ENCODE measurements at places on chromosomes 6 and 20. TPM values are rescaled to one million over a fixed set of nuclear protein-coding genes. Genes with fewer than 3 reads are reported as not detected.
A peak's percentile ranks its signal among the peaks of the same experiment; 100 is the strongest.

DNA sequence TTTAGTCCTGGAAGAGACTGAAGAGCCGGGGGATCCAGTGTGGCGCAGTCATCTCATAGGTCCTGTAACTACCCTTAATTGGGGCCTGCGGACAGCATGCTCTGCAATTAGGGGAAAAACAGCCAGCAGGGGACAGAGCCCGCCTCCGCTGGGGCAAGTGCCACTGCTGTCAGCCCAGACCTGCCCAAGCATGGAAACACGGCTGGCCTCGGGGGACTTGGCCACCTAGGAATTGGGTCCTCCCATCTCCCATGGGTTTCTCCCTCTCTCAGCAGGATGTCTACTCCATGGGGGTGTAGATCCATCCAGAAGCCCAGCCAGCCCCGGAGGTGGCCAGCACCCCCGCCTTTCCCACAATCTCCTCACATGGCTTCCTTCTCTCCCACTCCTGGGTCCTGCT lies 3.6 kb downstream of the GHRH start:
- DNase-seq, result no peak

DNA sequence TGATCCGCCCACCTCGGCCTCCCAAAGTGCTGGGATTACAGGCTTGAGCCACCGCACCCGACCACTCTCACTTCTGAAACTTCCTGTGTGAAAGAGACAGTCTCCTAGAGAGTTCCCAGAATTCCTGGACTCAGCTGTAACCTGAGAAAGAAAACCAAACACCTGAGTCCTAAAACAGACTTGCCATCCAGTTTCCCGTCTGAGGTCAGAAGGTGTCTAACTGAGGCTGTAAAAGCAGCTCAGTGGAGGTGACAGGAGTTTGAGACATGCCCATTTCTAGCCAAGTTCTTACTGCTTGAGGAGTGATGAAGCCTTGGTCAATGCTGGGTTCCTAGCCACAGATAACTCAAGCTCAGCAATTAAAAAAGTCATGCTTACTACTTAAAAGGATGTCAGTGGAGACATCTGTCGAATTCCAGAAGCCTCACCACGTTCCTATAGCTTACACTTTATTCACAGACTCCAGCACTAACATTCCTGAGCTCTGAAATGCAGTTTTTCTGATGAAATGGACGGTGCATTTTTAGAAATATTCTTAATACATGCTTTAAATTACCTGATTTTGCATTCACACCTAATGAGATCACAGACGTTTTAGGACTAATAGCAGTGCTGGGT lies 6.1 kb downstream of the UQCC2 start:
- no peak for DNase-seq

DNA sequence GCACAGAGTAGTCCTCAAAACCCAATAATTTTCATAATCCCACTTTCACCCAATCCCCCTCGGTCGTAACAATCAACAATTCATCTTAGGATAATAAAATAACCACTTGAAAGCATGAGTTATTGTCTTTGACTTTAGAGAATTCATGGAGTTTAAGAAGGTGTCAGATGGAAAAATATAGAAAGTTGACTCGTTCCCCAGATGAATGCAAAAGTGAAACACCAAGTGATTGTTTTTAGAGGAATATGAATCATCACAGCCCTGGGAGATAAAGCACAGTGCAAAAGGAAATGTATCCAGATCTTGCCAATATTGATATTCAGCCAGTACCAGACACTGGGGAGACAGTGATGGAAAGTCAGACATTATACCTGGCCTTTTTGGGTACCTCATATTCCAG lies 860.5 kb downstream of the DHX35 start:
- no peak for DNase-seq

DNA sequence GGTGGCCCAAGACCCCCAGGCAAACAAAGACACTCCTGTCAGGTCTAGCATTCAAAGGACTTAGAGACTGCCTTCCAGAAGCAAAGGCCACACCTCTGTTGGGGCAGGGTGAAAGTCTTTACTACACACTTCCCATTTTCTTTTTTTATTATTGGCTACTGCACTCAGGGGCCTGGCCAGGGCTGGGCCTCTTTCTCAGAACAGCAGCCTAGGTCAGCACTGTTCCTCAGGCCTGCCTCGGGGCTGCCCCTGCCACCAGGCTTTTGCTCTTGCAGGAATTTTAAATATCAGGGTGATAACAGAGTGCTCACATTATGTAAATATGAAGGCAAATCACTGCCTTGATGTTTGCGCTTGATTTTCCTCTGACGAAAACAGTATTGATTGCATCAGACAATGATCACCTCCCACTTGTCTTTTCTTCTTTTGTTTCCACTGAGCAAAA lies 18.5 kb downstream of the GSTA4 start:
- DNase-seq, result no peak

- DNase-seq, result no peak
These were observed 298.1 kb upstream of the FOXQ1 start for GRCh38 chr6:1013656-1014430.

DNA sequence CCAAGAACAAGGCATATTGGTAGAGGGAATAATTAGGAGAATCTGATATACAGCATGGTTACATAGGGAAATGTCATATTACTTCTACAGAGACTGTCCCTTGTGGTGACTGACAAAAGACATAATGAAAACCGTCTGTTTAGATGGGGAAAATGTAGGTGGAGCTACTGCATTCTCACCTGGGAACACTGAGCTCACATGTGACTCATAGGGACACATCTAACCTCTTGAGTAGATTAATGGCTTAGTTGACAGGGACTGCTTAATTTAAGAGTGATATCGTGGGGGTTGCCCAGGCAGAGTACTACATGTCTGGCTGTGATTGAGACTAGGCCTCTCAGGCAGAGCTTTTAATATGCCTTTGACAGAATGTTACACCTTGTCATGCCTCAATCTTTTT lies 235.3 kb upstream of the ZFP64 start:
- DNase-seq, result no peak

DNA sequence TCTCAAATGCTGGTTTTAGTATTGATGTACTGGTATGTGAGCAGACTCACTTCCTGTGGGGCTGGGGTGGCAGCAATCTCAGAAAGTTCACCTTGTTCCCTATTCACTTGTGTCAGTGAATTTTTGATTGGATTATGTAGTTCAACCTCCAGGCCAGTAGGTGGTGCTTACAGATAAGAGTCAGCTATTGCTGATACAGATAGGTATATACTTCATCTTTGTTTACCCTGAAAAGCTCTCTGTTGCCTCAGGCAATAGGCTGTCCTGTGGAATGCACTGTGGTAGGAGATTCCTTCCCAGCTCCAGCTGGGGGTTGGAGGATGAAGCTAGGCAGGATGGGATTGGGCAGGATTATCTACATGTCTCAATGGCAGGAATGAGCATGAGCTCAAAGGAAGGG lies 851.2 kb upstream of the EYS start:
- DNase-seq, result no peak

DNA sequence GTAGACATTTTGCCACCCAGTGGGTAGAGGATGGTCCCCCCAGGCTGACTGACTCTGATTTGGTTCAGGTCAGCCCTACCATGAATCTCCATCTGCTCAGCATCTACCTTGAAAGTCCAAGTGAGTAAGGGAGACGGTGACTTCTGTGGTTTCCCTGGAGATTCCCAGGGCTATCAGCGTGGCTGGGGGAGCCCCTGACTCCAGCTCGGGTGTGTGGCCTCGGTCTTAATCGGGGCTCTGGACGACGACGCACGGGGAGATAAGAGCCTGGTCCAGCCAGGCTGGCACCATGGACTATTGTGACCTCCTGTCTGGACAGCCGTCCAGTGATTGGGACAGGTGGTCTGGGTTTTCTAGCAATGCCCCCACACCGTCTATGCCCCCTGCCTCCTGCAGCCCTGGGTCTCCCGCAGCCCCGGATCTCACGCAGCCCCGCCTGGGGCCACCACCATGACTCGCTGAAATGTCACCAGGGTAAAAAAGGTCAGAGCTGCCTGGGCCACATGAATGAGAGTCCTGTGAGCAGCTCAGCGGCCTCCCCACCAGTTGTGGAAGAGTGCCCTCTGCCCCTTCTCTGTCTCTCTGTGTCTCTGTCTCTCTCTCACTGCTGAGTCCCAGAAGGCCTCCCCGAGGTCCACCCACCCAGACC lies 47.1 kb upstream of the GATA5 start:
- DNase-seq, result no peak

GRCh38 chr6:140002396-140003022 lies 628.1 kb upstream of the CITED2 start:
- no peak for DNase-seq

DNA sequence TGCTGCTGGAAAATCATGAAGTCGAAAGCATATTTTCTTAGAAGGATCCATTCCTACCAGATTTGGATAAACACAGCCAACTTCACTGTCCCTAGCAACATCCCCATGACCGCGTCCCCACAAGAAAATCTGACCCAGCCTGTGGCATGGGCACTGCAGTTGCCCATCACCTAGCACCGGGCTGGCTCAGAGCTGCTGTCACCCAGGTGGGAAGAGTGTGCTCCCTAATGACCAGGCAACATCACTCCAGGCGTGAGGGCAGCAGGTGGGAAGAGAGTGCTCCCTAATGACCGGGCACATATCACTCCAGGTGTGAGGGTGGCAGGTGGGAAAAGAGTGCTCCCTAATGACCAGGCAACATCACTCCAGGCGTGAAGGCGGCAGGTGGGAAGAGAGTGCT lies 238.0 kb downstream of the TBXT start:
- no peak for DNase-seq

- no peak for DNase-seq
These were observed 145.5 kb downstream of the TMEM242 start for GRCh38 chr6:157177731-157178336.

DNA sequence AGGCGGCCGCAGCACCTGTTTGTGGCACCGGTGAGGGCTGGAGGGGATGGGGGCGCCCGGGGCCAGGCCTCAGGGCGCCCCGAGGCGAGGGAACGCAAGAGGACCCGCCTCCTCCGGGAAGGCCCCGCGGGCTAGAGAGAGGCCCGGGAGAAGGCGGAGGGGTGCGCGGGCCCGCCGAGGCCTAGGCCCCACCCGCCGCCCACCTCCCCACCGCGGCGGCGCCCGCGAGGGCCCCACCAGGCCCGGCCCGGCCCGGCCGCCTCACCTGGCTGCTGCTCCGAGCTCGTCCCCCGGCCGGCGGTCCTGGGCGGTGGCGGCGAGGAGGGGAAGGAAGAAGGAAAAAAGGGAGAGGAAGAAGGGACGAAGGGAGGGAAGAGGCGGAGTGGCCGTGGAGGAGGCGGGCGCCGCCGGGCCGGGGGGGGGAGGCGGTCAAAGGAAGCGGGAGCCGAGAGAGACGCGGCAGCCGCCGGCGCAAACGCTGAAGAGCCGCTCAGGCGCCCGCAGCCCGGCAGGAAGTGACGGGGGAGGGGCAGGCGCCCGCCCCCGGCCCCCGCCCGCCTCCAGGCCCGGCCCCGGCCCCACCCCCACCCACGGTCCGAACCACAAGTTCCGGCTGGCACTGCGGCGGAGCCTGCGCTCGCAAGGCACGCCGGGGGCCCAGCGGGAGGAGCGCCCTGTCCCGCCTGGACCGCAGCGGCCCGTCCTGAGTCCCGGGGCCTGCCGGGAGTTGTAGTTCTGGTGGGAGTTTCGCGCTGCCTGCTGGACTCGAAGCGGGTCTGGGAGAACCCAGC lies at the start of gene STAU1:
TSS of gene STAU1 (minus strand) at position 484 of the 791 bp plus-strand sequence. CDS start 22,133 bp downstream, outside the sequence.
- peak; percentile 96 for DNase-seq

DNA sequence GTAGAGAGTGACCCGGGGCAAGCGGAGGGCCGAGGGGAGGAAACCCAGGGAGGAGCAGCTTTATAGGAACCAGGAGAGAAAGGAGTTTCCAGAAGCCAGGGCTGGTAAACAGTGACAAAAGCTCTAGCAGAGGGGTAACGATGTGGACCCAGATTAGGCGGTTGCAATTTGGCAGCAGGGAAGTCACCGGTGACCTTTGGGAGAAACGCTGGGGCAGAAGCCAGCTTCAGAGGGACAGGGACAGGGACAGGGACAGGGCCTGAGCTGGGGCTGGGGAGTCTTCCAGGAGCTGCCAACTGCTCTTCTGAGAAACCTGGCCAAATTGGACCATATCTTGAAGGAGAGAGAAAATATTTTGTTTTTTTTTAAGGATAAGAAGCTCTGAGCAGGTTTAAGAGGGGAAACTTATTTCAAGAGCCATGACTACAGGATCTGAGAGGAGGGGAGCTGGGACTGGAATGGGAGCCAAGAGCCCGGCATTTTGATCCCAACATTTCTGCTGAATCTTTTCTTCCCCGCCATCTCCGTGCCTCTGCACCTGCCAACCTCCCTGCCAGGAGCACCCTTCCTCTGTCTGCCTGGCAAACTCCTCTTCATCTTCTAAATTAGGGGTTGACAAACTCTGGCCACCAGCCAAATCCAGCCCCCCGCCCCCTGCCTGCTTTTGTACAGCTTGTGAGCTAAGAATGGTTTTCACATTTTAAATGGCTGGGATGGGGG lies 22.6 kb upstream of the PREX1 start:
- DNase-seq, result no peak

The CTCFL gene
- total RNA-seq, result not detected

The PSMF1 gene
- 113 TPM for total RNA-seq

The WFDC2 gene
- total RNA-seq, result 183 TPM

The VIP gene
- total RNA-seq, result 8.9 TPM

The PRSS16 gene
- total RNA-seq, result 22.4 TPM
